ENCODE measurements at places on chromosomes 12 and 14.

GRCh38 chr14:95216008-95216407 is 58.7 kb upstream of the DICER1 start:
- DNase-seq: no peak

- no peak for DNase-seq
Measured at GRCh38 chr12:110058875-110059615, 10.7 kb upstream of the C12orf76 start.

DNA sequence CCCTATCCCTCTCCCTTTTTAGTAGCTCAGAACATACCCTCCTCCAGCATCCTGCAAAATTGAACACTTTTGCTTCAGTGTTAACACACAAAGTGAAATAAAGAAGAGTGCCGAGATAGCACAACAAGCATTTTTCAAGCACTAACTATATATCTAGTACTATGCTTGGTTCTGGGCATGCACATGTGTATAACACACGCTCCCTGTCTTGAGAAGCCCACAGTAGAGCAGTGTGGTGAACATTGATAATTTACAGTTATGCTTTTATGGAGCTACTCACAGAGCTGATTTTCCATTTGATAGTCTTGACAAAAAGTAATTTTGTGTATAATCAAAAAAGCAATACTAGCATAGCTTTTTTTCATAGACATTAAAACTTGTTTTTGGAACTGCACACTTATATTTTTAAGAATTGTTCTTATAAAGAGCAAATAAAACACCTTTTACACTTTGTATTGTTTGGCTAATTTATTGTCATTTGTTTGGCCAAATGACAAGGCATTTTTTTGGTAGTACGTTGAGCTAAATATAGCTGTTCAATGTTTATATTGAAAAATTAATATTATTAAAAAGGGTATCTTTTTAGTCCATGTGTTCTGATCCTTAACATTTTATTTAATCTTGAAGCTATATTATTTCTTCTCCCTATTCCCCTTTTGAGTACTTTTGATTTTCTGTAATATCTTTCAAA is 39.7 kb downstream of the LEMD3 start:
- no peak for DNase-seq

- DNase-seq: no peak
Measured at GRCh38 chr14:64203366-64204006, 90.7 kb downstream of the ESR2 start.

DNA sequence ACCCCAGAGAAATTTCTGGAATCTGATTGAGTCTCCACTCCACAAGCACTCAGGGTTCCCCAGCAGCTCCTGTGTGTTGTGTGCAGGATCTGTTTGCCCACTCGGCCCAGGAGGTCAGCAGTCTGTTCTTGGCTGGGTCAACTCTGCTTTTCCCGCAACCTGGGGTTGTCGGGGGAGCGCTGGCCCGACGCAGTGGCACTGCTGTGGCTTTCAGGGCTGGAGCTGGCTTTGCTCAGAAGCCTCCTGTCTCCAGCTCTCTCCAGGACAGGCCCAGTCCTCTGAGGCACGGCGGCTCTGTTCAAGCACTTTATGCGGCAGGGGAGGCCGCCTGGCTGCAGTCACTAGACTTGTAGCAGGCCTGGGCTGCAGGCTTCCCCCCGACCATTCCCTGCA is 23.7 kb downstream of the P2RX4 start:
- no peak for DNase-seq

- no peak for DNase-seq
Measured at GRCh38 chr12:53212931-53213330, 5.9 kb upstream of the ITGB7 start.

Measured in B cell (primary cell).